Pancreas (tissue), 10 donors: ENCODE measurements at places on chromosomes 2 and 18. TPM values are rescaled to one million over a fixed set of nuclear protein-coding genes. Genes with fewer than 3 reads are reported as not detected.

GRCh38 chr2:217463402-217464075 lies 539.3 kb downstream of the TNS1 start:
- DNase-seq = no peak

DNA sequence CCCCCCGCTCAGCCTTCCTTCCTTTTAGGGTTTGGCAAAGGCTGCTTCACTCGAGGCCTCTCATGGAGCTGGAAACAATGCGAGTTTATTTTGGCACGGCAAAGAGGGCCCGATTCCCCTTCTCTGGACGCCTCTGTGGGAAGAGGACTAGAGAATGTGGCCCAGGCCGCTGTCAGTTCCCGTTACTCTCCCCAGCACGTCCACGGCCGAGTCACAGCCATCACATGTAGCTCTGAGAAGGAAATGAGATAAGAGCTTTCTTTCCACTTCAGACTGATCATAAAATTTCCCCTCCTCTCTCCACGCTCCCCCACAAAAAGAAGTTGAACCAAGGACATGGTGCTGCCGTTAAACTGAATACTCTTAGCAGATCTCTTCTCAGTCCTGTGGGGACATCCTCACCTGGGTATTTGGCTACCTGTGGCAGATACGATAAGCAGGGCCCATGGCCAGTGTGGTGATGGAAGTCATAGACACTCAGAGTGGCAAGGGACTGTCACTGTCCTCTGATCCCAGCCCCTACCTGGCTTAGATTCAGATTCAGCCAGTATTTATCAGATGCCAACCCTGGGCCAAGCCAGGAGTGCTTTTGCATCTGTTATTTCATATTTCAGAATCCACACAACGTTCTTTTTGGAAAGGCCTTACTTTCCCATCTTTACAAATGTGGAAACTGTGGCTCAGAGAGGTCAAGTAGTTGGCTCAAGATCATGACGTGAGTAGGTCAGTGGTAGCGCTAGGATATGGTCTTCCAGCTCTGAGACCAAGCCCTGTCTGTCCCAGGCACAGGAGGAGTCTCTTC lies 101.2 kb downstream of the MCFD2 start:
- no peak for DNase-seq

DNA sequence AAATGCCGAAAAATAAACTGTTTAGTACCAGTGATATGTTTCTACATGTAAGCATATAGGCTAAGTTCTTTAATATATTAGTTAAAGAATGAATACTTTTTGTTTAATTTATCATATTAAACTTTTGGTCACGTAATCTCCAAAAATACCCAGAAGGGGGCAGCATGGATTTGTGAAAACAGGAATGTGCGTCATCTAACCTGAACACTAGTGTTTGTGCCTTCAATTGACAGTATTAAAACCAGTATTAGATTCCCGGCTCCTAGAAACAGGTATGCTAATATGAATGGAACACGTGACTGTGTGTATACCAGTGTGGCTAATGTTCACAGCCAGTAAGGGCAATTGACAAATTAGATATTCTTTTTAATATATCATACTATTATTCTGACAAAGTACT lies 51.8 kb downstream of the WDR7 start:
- peak; percentile 14 for DNase-seq

- DNase-seq = no peak
Measured at GRCh38 chr2:122136056-122136455, 380.6 kb downstream of the TSN start.

DNA sequence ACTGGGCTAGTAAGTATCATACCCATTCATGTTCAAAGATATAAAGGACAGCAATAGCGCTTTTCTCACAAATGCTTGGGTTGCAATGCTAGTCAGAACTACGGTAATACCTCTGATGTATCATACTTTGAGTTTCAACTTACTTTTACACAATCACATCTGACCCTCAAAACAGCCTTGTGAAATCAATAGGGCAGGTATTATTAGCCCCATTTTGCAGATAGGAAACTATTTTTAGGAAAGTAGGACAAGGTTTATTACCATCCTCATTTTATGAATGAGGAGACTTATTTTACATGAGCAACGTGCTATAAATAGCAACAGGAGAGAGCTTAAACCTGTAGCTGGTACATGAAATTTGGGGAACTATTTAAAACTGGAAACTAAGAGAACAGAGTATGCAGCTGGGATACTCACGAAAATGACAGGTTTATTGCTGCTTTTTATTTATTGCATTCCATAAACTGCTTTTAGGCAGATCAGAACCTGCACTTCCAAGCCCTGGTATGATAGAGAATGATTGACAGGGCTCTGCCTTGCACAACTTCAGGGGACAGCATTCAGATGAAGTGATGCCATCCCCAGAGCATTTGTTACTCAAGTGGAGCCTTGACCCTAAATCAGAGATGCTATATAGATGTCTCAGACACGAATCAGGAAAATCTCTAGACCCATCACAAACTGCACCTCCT lies 42.4 kb upstream of the PPM1B start:
- DNase-seq = no peak

GRCh38 chr18:25805323-25805722 lies 285.1 kb downstream of the SS18 start:
- no peak for DNase-seq

- DNase-seq = no peak
Measured at GRCh38 chr2:37969731-37970130, 44.6 kb downstream of the RMDN2 start.

- DNase-seq = no peak
Measured at GRCh38 chr2:227653419-227653818, 13.2 kb upstream of the SCYGR5 start.

- DNase-seq = peak; percentile 79
Measured at GRCh38 chr18:12327510-12328178, 19.6 kb downstream of the TUBB6 start.

GRCh38 chr18:69945220-69946114 lies 2.2 kb downstream of the CD226 start:
- no peak for DNase-seq

DNA sequence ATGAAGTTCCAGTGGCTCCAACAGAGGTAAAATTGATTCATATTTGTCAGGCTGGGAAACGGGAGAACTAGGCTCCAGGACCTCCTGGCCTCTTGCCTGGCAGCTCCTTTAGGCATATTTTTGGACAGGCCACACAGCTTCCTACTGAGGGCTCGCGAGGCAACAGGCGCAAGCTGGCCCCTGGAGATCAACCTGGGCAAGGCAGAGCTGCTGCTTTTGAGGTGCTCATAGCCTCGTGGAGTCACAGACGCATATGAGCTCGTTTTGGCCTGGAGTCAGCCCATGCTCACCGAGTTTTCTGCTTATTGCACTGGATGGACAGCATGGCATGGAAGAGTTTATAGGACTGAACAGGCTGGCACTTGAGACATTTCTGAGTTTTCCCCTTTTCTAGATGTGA lies 97.7 kb downstream of the CAPN13 start:
- DNase-seq = no peak

Gene CENPA
- polyA plus RNA-seq = 0.23 TPM

DNA sequence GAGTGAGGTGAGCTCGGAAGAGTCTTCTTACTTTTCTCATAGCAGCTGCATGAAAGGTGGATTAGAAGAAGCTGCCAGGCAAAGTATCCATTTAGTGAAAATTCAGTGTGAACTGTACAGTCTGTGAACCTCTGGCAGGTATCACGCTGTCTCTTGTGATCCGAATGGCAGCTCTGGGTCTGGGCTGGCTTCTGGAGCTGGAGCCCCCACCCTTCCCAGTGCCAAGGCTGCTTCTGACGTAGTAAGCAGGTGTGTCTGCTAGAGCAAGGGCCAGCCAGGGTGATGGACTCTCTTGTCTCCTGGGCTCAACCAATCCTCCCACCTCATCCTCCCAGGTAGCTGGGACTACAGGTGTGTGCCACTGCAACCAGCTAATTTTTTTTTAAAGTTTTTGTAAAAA lies 14.0 kb upstream of the NTSR2 start:
- DNase-seq = no peak

Gene IGFBP5
- polyA plus RNA-seq = 25.0 TPM

Gene TUBA3E
- polyA plus RNA-seq = 0.11 TPM

DNA sequence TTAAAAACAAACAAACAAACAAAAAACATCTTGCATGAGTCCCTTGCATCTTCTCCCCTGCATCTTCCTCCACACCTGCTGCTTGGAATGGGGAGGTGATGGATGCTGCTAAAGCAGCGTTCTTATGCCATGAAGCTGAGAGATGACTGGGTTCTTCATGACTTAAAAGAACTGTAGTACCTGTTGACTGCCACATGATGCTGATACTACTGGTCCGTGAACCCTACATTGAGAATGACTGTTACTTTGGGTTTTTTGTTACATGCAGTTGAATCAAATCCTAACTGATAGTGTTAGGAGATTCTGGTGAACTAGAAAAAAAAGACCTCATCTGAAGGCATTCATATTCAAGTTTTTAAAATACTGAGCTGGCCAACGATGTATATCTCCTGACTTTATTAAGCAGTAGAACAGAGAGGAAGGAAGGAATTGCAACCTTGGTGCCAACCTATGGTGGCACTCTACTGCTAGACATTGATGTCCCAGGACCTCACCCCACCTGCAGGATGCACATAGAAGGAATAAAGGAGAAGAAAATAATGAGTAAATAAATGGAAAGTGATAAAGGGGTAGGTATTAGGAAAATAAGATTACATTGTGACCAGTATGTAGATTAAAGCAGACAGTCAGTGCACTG lies 63.2 kb upstream of the SPAG16 start:
- no peak for DNase-seq

Gene ADRA2B
- polyA plus RNA-seq = 1.1 TPM

Gene ABCG5
- polyA plus RNA-seq = not detected

GRCh38 chr2:48754874-48755273 lies 650 bp downstream of the LHCGR start:
- DNase-seq = no peak

DNA sequence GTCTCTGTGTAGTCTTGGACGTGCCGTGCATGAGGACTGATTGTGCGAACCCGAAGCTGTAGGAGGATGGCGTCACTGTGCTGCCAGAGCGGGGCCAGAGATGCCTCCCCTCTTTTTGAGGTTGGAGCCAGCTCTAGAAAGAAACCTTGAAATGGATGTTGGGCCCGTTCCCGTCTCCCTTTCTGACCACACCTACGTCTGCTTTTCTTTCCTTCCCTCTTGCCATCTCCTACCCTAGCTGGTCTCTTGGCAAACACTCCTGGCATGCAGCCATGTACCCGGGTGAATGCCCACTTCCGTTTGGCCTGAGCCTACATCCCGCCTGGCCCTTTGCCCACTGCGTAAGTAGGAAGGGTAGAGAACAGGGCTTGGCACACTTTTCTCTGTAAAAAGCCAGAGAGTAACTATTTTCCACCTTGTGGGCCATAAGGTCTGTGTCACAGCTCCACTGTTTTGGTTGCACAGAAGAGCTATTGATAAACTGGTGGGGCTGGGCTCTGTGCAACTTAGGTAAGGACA lies 37.4 kb downstream of the SH3BP4 start:
- peak; percentile 99 for DNase-seq

GRCh38 chr2:181984814-181985631 lies 630 bp upstream of the PPP1R1C start:
- DNase-seq = no peak

Gene ANO7
- 1.2 TPM for polyA plus RNA-seq

DNA sequence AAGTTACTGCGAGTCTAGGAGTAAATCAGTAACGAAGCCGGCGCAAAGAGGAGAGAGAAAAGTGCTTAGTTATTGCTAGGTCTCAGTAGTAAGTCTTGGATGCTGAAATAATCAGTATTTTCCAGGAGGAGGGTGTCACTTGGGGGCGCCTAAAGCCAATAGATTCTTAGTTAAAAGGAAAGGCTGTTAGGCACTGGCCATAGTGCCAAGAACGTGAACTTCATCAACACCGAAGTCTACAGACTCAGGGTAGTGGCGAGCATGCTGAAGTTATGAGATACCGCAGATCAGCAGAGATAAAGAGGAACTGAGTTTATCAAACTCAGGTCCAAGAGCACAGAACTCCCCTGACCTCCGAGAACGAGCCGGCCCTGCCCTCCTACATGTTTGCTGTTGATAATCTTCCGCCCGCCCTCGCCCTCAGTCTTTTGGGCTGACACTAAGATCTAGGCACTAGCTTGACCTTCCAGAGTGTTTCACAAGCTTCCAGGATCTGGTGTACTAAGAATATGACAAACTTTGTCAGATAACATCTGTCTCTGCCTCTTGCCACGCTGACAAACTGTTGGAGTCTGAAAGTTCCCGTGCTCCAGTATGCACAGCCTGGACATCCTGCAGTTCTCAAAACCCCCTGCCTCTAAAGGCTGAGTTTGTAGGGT lies 49.2 kb downstream of the CYB5A start:
- no peak for DNase-seq

DNA sequence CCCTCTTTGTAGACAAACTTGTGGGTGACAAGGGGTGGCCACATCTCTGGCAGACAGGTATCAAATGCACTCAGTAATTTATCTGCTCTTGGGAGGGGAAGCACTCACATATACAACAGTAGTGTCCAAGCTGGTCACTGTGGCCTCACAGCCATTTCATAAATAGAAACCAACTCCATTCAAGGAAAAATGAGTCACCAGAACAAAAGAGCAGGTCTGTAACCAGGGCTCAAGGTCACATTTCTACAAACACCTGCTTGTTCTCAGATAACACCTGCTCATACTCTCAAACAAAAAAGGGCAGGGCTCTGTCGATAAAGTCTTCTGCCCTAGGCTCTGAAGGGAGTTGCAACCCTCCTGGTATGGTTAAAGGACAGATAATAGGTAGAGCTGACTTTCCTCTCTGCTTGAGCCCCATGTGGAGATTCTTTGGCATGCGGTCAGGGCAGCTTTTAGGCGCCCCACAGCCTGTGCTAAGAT lies 459.0 kb downstream of the BCL11A start:
- DNase-seq = peak; percentile 76

Gene ZSWIM2
- polyA plus RNA-seq = not detected

- no peak for DNase-seq
Measured at GRCh38 chr2:150007815-150008430, 420.3 kb upstream of the MMADHC start.

Gene PLEK
- 2.1 TPM for polyA plus RNA-seq

DNA sequence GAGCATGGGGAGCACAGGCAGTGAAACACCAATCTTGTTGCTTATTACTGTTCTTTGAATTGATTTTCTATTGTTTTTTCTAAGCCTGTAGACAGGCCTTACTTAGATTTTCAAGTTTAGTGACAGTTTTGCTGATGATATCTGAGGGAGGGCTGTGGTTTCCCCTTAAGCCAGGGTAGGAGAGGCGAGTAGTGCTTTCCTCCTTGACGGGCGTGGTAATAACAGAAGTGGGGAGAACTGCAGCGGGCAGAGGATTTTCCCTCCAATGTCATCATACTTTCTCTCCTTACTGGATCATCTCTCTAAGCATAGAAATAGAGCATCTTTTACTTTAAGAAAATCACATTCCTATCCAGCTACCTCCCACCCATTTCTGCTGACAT lies 314.4 kb downstream of the ALK start:
- DNase-seq = no peak
